ENCODE measurements at places on chromosomes 16 and 17. TPM values are rescaled to one million over a fixed set of nuclear protein-coding genes. Genes with fewer than 3 reads are reported as not detected.
A peak's percentile ranks its signal among the peaks of the same experiment; 100 is the strongest.

GRCh38 chr17:73620414-73620813 is 23.8 kb downstream of the SDK2 start:
- no peak for DNase-seq

Gene ZNF594
- 8.0 TPM for total RNA-seq

- no peak for DNase-seq
Measured at GRCh38 chr17:3903051-3903825, 10.4 kb upstream of the CAMKK1 start.

- DNase-seq, result peak; percentile 53
Measured at GRCh38 chr16:82405736-82406135, 221.0 kb upstream of the CDH13 start.

DNA sequence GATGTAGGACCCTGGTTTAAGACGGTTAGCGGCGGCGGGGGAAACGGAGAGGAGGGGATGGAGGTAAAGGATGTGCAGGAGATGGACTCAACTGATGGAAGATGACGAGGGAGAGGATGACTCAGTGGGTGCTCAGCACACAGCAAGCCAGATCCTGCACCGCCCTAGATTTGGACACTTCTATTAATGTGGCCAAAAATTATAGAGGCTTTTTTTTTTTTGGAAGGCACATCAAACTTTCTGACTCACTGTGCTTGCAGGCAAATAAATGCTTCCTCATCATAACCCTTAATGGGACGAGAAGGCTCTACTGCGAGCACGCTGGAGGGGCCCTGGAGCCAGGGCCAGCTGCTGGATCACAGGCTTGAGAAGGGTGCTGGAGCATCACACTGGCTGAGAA is 36.0 kb downstream of the RTN4RL1 start:
- DNase-seq, result no peak

DNA sequence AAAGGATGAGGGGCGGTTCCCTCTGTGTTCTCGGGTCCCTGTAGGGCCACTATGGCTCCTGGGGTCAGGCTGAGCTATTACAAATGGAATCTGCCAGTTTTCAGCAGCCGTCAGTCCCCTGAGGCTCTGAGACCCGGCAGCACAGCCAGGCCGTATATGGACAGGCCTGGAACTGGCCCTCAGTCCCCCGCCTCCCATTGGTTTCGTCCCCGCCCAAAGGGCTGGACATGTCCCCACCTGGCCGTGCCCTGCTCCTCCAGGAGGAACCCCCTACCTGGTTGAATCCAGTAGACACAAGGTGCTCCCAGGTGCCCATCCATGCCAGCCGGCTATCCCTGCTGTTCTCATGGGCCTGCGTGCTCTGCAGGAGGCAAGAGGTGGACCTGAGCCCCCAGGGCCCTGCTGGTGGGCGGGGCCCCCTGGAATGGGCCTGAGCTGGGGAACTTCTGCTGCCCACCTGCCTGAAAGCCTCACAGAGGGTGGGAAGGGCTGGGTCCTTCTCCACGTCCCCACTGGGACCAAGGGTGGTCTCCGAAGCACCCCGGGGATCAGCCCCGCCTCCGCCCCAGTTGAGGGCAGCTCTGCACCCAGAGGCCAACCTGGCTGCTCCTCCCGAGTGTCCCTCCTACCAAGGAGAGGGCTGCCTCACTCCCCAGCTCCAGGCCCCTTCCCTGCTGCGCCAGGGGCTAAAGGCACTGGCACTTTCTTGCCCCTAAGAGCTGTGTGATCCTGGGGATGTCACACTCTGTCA is 16.8 kb downstream of the VASN start:
- no peak for DNase-seq

- no peak for DNase-seq
Measured at GRCh38 chr16:89031715-89032659, 55.0 kb upstream of the CBFA2T3 start.

Gene CCL2
- 19.1 TPM for total RNA-seq

Measured in esophagus muscularis mucosa (tissue), 4 donors.